Camera-type eye (tissue), 1 donor: ENCODE measurements at places on chromosomes 13 and 19. TPM values are rescaled to one million over a fixed set of nuclear protein-coding genes. Genes with fewer than 3 reads are reported as not detected.

Gene NEK5
- 2.5 TPM for total RNA-seq

Gene ZNF90
- 8.5 TPM for total RNA-seq

Gene NANOS3
- total RNA-seq, result 1.0 TPM

Gene CYP4F11
- not detected for total RNA-seq

Gene CCDC70
- total RNA-seq, result not detected

Gene CYP4F2
- not detected for total RNA-seq

Gene KLC3
- 1.8 TPM for total RNA-seq

Gene MEIS3
- 31.7 TPM for total RNA-seq
